D721Med (cell line): ENCODE measurements at places on chromosomes 12 and 14.

- DNase-seq = peak; percentile 32
Observed at GRCh38 chr12:94650143-94651056, at the start of gene TMCC3. TMCC3 (minus strand) TSS chr12:94650557; CDS start chr12:94650430, 127 bp downstream.

DNA sequence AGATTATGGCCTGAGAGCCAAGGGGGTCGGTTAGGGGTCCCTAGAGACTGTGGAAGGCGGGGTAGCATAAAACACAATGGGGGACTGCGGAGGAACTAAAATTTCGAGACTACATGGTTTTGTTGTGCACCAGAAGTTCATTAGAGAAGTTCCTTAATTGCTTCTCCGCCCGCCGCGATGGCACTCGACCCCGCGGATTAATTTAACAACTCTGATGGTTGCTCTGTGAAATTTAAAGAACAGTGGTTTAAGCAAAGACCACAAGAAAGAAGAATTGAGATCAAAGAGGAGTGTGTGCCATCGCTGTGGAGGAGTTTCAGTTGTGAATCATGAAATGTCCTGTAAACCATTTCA lies 1.4 kb upstream of the CCDC88C start:
- DNase-seq = no peak

DNA sequence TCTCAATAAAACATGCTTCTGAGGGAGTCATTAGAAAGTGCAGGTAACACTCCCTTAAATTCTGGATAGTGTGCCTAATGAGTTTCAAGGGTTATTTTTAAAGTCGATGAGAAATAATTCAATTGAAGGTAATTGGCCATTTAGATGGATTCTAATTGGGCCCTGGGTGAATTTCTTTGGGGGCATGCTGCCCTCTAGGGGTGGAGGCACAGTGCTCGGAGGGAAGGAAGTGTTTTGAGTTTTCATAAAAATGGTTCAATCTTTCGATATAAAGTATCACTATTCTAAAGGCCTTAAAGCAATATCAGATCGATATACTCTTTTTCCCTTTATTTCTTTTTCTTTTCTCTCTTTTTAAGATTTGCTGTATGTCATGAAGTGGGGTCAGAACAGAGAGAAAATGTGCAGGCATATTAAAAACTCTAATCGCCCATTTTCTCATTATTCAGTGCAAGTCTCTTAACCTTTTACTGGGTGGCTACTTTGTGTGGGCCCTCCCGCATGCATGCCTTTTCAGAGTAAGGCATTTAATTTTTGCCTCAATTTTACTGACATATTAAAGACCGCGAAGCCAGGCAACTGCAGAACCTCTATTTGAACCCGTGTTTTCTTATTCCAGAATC lies 25.5 kb downstream of the NKX2-8 start:
- DNase-seq = no peak

DNA sequence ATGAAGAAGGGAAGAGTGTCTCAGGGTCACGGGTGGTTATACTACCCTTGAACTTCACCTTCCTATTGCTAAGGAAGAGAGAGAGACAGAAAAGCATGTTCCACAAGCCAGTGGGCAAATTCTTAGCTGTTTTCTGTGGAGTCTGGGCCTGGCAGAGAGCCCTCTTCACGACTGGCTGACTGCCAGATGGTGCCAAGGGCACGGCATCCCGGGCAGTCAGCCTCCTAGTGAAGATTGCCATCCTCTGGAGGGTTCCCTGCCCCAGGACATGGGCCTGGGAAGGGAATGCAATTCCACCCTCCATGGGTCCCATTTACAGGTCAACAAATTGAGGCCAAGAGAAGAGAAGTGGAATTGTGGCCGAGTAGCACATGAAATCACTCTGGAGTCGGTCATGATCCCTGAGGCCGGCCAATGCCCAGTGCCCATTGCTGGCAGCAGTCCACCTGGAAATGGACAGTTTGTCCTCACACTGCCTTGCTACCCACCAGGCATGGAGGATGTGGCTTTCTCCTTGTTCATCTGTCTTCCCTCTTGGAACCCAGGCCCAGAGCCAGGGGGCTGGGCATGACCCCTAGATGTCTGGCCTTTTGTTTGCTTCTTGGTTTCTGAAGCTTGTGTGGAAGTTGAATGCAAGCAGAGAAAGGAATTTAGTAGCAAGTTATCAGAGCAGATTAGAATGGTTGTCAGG lies 9.9 kb downstream of the TUNAR start:
- no peak for DNase-seq

- DNase-seq = no peak
Observed at GRCh38 chr14:69149461-69150244, 3.3 kb downstream of the DCAF5 start.

GRCh38 chr12:40597133-40597532 lies 95.1 kb upstream of the CNTN1 start:
- no peak for DNase-seq

DNA sequence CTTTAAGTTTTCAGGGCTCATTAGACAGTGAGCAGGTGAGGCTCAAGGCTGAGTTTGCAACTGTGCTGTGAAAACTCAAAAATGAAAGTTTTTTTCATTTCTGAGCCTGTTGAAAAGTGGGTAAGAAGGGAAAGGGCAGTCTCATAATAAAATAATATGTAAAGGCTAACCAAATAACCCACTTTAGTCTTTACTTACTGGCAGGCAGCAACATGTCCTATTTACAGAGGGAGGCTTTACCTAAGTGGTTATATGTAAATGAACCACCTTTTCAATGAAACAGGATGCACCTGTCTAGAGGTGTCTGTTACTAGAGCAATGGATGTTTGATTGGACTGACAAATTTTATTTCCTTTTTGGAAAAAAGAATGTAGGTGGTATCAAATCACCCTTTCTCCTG lies 158.0 kb downstream of the ETV6 start:
- DNase-seq = no peak

GRCh38 chr14:68964300-68965093 lies 14.6 kb downstream of the ACTN1 start:
- DNase-seq = no peak

DNA sequence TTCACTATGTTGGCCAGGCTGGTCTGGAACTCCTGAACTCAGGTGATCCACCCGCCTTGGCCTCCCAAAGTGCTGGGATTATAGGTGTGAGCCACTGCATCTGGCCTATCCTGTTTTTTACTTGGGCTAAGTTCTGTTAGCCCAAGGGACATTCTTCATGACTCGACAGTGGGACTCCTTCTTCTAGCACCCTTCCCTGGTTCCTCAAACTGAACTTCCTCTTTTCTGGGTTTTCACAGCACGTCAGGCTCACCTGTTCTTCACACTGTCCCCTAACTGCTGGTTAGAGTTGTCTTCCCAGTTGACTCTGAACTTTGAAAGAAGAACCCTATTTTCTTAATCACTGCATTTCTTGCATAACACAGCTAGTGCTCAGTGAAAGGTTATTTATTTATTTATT lies 22.5 kb downstream of the CABP1 start:
- no peak for DNase-seq

DNA sequence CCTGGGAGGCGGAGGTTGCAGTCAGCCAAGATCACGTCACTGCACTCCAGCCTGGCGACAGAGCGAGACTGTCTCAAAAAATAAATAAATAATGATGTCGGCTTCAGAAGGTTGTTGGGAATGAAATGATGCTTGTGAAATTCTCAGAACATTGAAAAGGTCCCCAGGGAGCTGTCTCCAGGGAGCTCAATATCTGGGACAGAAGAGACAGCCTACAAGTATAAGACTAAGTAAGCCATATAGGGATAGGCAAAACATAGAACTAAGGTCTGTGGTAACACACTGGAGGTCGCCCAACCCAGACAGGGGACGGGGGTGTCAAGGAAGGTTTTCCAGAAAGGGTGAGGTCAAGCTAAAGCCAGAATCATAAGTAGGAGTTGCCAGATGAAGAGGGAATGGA lies 29.5 kb upstream of the HSPB8 start:
- DNase-seq = no peak

- DNase-seq = no peak
Observed at GRCh38 chr12:123267335-123267920, 4.2 kb downstream of the CDK2AP1 start.

DNA sequence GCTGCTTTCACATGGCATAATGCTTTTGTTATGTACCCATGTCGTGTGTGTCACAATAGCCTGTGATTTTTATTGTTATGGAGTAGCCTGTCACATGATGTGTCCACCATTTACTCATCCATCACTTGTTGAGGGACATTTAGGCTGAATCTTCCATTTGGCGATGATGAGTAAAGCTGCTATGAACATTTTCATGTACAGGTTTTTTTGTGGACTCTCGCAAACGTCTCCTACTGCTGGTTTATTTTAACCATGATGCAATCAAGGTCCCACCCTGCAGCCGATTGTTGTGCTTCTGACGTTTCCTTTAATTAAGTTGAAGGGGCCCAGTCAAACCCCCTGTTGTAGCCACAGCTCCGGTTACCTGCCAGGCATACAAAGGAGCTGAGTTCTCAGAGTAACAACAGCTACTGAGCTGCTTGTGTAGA lies 63.2 kb downstream of the ZNF664 start:
- no peak for DNase-seq

GRCh38 chr12:122072031-122072970 lies 6.3 kb upstream of the MLXIP start:
- DNase-seq = no peak

DNA sequence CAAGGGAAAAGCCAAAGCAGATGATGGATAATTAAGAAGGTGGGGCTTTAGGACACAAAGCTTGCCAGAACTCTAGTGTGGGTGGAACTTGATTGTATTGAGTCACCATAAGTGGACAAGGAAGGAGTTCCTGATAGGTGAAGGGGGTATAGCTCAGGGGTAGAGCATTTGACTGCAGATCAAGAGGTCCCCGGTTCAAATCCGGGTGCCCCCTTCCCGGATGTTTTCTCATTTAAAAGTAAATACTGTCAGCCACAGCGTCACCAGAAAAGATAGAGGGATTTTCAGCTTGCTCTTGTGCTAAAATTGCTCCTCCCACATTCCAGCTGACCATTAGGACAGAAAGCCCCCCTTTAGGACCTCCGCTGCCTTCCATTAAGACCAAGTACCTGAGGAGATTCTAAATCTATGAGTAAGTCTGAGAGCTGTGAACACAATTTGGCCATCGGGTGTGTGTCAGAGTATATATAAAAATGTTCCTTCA lies 36.6 kb downstream of the DCAF4 start:
- DNase-seq = no peak

- DNase-seq = no peak
Observed at GRCh38 chr12:53388932-53389331, 9.0 kb downstream of the SP1 start.

DNA sequence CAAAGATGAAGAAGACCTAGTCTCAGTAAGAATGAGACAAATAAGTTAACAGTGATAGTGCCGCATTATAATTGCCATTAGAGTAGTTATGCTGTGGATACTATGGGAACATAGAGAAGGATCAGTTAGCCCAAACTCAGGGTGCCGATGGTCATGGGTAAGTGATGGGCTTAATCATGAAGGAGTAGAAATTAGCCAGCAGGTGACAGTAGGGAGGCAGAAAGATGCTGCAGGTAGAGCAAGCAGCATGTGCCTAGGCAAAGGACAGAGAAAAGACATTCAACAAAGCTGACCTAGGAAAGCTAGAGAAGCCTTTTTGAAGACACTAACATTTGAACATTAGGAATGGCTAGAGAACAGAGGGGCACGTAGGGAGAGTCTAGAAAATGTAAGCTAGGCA lies 30.6 kb upstream of the PTPRQ start:
- no peak for DNase-seq
